Aorta (tissue), 5 donors: ENCODE measurements at places on chromosomes 4 and X. TPM values are rescaled to one million over a fixed set of nuclear protein-coding genes. Genes with fewer than 3 reads are reported as not detected.

DNA sequence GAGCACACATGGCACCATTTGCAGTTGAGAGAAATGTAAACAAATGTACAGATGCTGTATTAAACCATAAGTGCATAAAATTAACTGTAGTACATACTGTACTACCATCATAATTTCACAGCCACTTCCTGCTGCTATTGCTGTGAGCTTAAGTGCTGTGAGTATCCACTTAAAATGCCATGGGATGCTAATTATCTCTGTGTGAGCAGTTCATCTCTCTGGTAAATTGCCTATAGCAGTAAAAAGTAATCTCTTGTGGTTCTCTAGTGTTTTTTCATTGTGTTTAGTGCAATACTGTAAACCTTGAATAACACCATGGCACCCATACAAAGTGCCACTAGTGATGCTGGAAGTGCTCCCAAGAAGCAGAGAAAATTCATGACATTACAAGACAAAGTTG, 9.9 kb upstream of the SCOC start:
- H3K36me3 ChIP-seq, result no peaks in the 10 kb centered on the region
- H3K27ac ChIP-seq, result no peak overlapping the region
- DNase-seq, result no peak

DNA sequence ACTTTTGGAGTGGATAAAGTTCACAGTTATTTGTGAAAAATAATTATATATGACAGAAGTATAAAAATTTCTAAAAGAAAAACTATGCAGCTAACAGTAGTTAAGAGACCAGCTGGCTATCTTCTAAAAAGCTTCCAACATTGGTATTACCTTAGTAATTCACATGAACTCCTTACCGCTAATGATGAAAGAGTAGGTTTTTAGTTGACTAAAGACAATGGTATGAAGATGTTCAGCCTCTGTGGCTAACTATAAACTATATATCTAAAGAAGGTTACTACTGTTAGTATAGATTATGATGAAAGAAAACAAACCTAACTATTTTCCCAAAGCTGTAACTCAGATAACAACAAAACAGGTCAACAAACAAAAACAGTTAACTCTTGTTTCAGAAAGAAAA, 10.4 kb downstream of the CCNI start:
- H3K27ac ChIP-seq, result no peak overlapping the region
- H3K4me3 ChIP-seq, result no peak overlapping the region
- H3K27me3 ChIP-seq, result no peaks in the 10 kb centered on the region
- DNase-seq, result no peak
- no peaks in the 10 kb centered on the region for H3K4me1 ChIP-seq
- H3K36me3 ChIP-seq, result peaks cover 7% of the 10 kb centered on the region

DNA sequence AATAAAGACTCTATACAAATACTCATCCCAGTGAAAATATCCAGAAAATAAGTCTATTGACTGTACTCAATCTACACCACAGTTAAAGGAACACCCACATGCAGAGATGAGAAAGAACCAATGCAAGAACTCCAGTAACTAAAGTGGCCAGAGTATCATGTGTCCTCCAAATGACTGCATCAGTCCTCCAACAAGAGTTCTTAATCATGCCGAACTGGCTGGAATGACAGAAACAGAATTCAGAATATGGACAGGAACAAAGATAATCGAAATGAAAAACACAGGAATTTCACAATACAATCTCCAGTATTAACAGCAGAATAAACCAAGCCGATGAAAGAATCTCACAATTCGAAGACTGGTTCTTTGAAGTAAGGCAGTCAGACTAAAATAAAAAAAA, 210.3 kb downstream of the TBCK start:
- DNase-seq, result no peak
- H3K27me3 ChIP-seq, result peaks cover 1% of the 10 kb centered on the region
- H3K36me3 ChIP-seq, result peaks cover 5% of the 10 kb centered on the region
- no peak overlapping the region for H3K27ac ChIP-seq
- H3K4me3 ChIP-seq, result no peak overlapping the region

Gene SOD3
- 315 TPM for polyA plus RNA-seq

DNA sequence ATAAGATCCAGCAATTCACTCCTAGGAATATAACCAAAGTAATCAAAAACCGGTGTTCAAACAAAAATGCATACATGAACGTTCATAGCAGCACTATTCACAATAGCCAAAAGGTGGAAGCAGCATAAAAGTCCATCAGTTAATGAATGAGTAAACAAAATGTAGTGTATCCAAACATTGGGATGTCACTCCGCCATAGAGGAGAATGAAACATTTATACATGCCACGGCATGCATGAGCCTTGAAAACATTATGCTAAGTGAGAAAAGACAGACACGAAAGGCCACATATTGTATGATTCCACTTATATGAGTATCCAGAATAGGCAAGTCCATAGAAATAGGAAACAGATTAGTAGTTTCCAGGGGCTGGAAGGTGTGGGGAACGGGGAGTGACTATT, 11.0 kb upstream of the PDLIM3 start:
- DNase-seq, result no peak
- no peak overlapping the region for H3K4me3 ChIP-seq
- no peaks in the 10 kb centered on the region for H3K4me1 ChIP-seq
- no peaks in the 10 kb centered on the region for H3K27me3 ChIP-seq

Gene CSAG2
- polyA plus RNA-seq, result not detected

DNA sequence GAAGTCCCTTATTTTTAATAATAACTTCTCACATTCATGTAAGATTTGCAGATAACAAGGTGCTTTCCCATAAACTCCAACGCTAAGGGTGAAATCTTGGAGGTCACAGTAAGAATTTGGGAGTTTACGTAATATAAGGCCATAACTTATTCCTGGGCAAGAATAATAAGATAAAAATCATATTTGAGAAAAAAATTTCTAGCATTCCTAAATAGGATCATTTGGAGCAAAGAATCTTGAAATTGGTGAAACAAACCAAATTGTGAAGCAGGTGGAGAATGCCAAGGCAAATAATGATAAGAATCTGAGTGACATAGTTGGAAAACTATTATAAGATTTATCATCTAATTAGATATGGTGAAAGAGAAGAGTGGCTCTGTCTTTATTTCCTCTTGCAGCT, 50.4 kb upstream of the FGF16 start:
- H3K36me3 ChIP-seq, result no peaks in the 10 kb centered on the region
- H3K4me1 ChIP-seq, result no peaks in the 10 kb centered on the region
- no peaks in the 10 kb centered on the region for H3K27me3 ChIP-seq
- H3K27ac ChIP-seq, result no peak overlapping the region

GRCh38 chr4:150323406-150324325, 245.4 kb downstream of the DCLK2 start:
- no peak overlapping the region for H3K4me3 ChIP-seq
- H3K27ac ChIP-seq, result no peak overlapping the region
- no peaks in the 10 kb centered on the region for H3K27me3 ChIP-seq
- H3K4me1 ChIP-seq, result peaks cover 6% of the 10 kb centered on the region

DNA sequence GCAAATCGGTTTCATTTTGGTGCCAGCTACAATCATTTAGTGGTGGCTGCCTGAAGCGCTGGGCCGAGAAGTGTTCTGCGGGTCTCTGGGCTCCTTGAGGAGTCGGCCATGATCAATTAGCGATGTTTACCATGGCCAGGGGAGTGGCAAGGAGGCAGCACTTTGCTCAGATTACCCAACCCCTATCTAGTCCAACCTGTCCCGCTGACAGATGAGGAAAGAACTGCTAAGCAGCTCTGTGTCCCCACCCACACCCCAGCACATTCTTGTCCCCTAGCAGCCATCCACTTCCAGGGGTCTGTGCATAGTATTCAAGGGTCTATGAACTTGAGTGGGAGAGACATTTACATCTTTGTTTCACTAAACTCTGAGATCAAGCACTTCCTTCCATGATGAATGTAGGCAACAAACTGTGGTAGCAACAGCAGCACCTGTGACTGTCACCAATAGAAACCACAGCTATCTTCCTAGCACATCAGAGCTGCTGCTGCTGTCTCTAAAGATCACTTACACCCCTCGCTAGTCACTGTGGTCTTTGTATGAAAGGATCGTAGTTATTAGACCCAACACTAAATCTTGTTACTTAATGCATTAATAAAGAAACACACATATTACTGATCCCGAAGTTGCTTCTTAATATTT, 331.6 kb downstream of the BCOR start:
- H3K4me3 ChIP-seq, result no peak overlapping the region
- peaks cover 2% of the 10 kb centered on the region for H3K4me1 ChIP-seq
- H3K36me3 ChIP-seq, result no peaks in the 10 kb centered on the region
- no peak for DNase-seq
- H3K27me3 ChIP-seq, result no peaks in the 10 kb centered on the region

DNA sequence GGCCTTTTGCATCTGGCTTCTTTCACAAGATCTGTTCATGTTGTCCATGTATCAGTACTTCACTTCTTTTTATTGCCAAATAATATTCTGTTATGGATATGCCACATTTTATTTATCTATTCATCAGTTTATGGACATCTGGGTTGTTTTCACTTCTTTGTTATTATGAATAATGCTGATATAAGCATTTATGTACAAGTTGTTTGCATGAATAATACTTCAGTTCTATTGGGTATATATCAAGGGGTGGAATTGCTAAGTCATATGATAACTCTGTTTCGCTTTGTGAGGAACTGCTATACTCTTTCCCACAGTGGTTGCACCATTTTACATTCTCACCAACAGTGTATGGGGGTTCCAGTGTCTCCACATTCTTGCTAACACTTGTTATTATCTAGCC, 190.4 kb downstream of the RBMX2 start:
- H3K4me3 ChIP-seq, result no peak overlapping the region
- H3K27ac ChIP-seq, result no peak overlapping the region
- no peak for DNase-seq
- no peaks in the 10 kb centered on the region for H3K27me3 ChIP-seq

GRCh38 chrX:53281321-53281822, at the start of gene IQSEC2:
IQSEC2 (minus strand) TSS chrX:53281584.
- H3K4me1 ChIP-seq, result no peaks in the 10 kb centered on the region
- DNase-seq, result peak; percentile 95
- no peaks in the 10 kb centered on the region for H3K36me3 ChIP-seq
- H3K27ac ChIP-seq, result peak within 1 kb of the TSS; percentile 98
- H3K4me3 ChIP-seq, result peak within 1 kb of the TSS; percentile 52

- H3K27me3 ChIP-seq, result no peaks in the 10 kb centered on the region
- no peaks in the 10 kb centered on the region for H3K4me1 ChIP-seq
- no peak overlapping the region for H3K27ac ChIP-seq
- H3K4me3 ChIP-seq, result no peak overlapping the region
Observed at GRCh38 chrX:85326234-85327059, 53.0 kb downstream of the POF1B start.

Gene PPP2R2C
- polyA plus RNA-seq, result 0.25 TPM

DNA sequence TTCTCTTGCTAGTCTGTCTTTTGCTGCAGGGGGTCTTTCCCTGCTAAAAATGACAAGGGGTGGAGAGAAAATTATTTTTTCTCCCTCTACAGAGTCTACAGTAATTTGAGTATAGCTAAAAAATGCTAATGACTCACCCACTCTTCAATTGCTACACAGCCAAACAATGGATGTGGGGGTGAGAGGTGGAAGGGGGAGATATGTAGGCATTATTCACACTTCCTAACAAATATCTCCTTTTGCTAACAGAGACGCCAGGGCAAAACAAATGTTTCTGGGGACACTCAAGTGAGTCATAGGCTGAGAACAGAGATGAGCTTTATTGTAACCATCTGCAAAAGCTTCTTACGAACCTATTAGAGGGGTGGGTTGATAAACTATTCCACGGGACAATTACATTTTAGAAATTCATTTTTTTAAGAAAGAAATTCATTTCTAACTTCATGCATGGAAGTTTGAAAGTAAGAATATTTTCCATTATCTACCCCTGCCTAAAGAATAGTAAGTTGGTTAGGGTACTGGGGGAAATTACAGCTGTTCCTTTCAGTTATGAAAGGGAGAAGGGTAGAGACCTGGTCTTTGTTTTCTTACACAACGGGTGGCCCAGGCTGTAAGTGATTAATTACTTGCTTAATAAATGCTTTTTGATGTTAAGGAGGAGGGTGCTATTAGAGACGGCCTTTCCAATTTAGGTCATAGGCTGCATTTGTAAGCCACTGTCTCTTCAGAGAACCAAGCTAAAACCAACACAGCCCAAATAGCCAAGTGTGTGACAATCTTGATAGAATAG, 12.8 kb downstream of the SCD5 start:
- no peaks in the 10 kb centered on the region for H3K4me1 ChIP-seq
- no peaks in the 10 kb centered on the region for H3K36me3 ChIP-seq

- H3K27ac ChIP-seq, result no peak overlapping the region
- DNase-seq, result no peak
- H3K4me3 ChIP-seq, result no peak overlapping the region
- H3K27me3 ChIP-seq, result no peaks in the 10 kb centered on the region
- no peaks in the 10 kb centered on the region for H3K36me3 ChIP-seq
- no peaks in the 10 kb centered on the region for H3K4me1 ChIP-seq
Observed at GRCh38 chr4:78581618-78582017, 30.0 kb downstream of the ANXA3 start.

GRCh38 chr4:18568600-18568999, 547.0 kb upstream of the LCORL start:
- no peaks in the 10 kb centered on the region for H3K27me3 ChIP-seq
- no peaks in the 10 kb centered on the region for H3K36me3 ChIP-seq
- H3K4me1 ChIP-seq, result no peaks in the 10 kb centered on the region
- DNase-seq, result no peak
- H3K4me3 ChIP-seq, result no peak overlapping the region

DNA sequence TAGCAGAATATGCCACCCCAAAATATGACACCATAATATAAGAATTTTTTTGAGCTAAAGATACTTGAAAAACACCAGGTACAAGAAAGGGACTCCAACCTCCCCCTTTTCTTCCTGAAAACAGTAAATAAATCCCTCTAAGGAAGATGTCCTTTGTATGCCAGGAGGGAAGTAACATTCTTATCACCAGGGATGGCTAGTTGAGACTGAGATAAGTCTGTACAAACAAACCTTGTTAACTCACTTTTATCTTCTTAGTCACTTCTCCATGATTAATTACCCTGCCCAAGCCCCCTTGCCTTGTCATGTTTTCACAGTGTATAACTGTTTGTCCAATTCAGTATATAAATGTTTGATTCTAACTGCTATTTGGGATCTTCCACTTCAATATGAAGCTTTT, 888.0 kb downstream of the PCDH18 start:
- DNase-seq, result no peak
- no peak overlapping the region for H3K27ac ChIP-seq
- H3K4me1 ChIP-seq, result no peaks in the 10 kb centered on the region
- no peaks in the 10 kb centered on the region for H3K27me3 ChIP-seq
- H3K4me3 ChIP-seq, result no peak overlapping the region

DNA sequence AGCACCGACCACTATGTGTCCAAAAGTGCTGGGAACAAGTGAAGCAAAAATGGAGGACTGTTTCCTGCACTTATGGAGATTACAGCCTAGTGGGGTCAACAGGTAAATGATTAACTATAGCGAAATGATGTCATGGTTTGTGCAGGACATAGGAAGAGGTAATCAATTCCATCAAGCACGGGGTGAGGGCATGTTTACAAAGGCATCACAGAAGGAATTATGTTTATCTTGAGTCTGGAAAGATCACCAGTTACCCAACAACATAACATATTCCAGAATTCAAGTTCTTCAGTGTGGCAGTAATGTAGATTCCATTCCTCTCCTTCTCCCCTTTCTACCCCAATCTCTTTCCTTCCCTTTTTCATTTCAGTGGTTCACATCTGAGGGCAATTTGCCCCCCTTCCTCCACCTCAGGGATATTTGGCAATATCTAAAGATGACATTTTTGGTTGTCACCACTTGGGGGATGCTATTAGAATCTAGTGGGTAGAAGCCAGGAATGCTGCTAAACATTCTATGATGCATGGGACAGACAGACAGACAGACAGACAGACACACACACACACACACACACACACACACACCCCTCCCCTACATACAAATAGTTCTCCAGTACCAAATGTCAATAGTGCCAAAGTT, 24.1 kb downstream of the FAM47E start:
- H3K27ac ChIP-seq, result no peak overlapping the region
- H3K27me3 ChIP-seq, result no peaks in the 10 kb centered on the region
- H3K4me1 ChIP-seq, result no peaks in the 10 kb centered on the region
- H3K36me3 ChIP-seq, result no peaks in the 10 kb centered on the region

GRCh38 chrX:3216581-3217180, 129.8 kb downstream of the MXRA5 start:
- no peaks in the 10 kb centered on the region for H3K4me1 ChIP-seq
- no peaks in the 10 kb centered on the region for H3K36me3 ChIP-seq
- DNase-seq, result no peak
